ENCODE measurements at places on chromosomes 4 and X. TPM values are rescaled to one million over a fixed set of nuclear protein-coding genes. Genes with fewer than 3 reads are reported as not detected.

- no peak for DNase-seq
These were observed 284.9 kb downstream of the PCDH7 start for GRCh38 chr4:31005037-31005436.

Gene CXorf58
- not detected for total RNA-seq

- no peak for DNase-seq
These were observed 13.2 kb downstream of the RUFY3 start for GRCh38 chr4:70734971-70735370.

Gene IL21
- not detected for total RNA-seq

DNA sequence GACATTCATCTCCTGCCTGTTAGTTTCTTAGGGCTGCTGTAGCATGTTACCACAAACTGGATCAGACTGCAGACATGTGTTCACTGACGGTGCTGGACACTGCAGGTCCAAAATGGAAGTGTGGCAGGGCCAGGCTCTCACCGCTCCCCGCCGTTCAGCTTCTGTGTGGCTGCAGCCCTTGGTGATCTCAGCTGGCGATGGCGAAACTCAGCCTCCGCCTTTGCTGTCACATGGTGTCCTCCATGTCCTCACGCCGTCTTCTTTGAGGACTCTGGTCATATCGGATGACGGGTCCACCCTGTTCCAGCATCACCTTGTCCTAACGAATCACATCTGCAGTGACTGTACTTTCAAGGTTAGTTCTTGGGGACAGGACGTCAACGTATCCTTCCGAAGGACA is 25.9 kb upstream of the HELT start:
- DNase-seq, result no peak

Gene SSX2
- total RNA-seq, result not detected

Measured in left colon (tissue), 2 donors.